ENCODE measurements at places on chromosomes 11 and 22. TPM values are rescaled to one million over a fixed set of nuclear protein-coding genes. Genes with fewer than 3 reads are reported as not detected.

GRCh38 chr22:23553924-23554870 lies 25.9 kb downstream of the IGLL1 start:
- no peak for DNase-seq

DNA sequence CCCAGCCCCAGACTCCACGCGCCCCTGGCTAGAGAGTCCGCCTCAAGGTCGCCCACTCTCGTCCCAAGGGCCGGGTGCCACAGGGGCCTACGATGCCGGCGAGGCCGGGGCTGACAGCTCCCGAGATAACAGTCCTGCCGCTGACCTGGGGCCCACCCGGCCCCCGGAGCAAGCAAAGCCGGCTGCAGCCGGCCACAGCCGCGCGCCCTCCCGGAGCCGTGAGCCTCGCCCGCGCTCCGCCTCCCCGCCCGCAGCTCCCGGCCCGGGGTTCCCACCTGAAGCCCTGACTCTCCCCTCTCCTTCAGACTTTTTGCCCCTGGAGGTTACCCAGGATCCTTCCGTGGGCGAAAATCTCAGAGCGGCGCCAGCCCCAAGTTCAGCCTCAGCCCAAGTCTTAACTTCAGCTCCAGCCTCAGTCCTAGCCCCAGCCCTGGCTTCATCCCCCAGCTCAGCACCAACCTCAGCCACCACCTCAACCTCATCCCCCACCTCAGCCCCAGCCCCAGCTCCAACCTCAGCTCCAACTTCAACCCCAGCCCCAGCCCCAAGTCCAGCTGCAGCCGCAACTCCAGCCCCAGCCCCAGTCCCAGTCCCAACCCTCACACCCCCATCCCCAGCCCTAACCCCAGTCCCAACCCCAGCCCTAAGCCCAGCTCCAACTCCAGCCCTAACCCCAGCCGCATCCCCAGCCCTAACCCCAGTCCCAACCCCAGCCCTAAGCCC lies 1.7 kb downstream of the KLHDC7B start:
- no peak for DNase-seq

DNA sequence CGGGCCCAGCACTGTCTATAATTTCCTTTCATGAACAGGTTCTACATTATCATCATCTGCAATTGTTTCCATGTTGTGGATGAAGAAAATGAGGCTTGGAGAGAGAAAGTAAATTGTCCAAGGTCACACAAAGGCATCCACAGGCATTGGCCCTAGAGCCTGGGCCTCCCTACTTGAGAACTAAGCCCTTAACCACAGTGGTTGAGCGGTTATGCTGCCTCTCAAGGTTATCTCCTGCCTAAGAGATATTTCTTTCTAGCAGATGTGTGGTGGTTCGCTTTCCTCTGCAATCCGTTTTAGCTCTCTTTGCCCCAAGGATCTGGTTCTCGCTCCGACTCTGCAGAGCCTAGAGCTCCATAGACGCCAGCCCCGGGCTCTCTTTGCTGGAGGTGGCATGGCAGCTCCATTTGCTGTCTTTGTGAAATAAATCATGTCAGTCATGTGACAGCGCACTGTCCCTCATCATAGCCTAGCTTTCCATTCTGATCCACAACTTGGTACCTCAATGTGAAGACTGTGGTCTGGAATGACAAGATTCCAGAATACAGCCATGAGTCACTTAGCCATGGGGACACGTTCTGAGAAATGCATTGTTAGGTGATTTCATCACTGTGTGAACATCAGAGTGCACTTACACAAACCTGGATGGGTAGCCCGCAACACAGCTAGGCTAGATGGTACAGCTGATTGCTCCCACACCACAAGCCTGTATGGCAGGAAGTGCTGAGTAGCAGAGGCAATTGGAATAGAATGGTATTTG lies 27.2 kb downstream of the RPS6KA4 start:
- no peak for DNase-seq

Gene TECTA
- 1.7 TPM for total RNA-seq

Gene MOV10L1
- total RNA-seq, result 0.78 TPM

DNA sequence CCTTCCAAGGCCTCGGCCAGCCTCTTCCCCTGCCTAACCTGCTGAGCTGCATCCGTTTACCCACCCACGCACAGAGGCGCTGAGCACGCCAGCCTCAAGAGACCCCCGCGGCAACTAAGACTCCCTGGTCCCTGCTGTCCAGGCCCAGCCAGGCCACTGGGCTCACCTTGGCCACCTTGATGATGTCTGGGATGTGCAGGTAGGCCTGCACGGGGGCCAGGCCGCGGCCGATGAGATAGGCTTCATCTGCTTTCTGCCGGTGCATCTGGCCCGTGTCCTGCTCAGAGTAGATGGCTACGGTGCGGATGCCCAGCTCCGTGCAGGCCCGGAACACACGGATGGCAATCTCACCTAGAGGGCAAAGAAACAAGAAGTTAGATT lies 14.6 kb downstream of the LRFN4 start:
- DNase-seq, result no peak

Gene MUC2
- total RNA-seq, result not detected

- DNase-seq, result no peak
Observed at GRCh38 chr11:2739531-2740274, 39.9 kb upstream of the KCNQ1OT1 start.

- DNase-seq, result peak; percentile 74
Observed at GRCh38 chr11:112797648-112798293, 163.4 kb upstream of the NCAM1 start.

Gene ARHGEF12
- total RNA-seq, result 235 TPM

GRCh38 chr11:44943696-44944095 lies 7.0 kb downstream of the TP53I11 start:
- no peak for DNase-seq

- no peak for DNase-seq
Observed at GRCh38 chr11:64720167-64720566, 2.8 kb downstream of the NRXN2 start.

GRCh38 chr11:48063424-48063978 lies 83.1 kb downstream of the PTPRJ start:
- DNase-seq, result no peak

Gene SLCO2B1
- 9.2 TPM for total RNA-seq

- no peak for DNase-seq
Observed at GRCh38 chr11:44575288-44575672, 9.8 kb downstream of the CD82 start.

DNA sequence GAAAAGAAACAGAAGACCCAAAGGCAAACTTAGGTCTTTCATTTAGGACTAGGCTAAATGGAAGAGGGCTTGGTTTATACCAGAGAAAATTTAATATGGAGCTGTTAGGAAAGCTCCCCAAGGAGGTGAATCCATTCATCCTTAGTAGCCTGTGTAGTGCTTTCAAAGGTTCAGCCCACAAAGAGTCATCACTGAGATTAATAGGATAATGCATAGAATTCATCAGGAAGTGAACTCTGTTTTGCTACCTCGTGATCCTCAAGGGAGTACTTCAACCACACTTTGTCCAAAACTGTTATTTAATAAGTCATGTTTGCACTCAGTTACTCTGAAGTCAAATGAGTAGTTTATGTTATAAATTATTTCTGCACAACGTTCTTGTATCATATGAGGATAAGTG lies 43.3 kb upstream of the MMP7 start:
- DNase-seq, result no peak

Gene ZNF280B
- total RNA-seq, result 3.7 TPM

- DNase-seq, result no peak
Observed at GRCh38 chr11:73981051-73981805, 1.4 kb downstream of the UCP2 start.

Gene GPHA2
- not detected for total RNA-seq

DNA sequence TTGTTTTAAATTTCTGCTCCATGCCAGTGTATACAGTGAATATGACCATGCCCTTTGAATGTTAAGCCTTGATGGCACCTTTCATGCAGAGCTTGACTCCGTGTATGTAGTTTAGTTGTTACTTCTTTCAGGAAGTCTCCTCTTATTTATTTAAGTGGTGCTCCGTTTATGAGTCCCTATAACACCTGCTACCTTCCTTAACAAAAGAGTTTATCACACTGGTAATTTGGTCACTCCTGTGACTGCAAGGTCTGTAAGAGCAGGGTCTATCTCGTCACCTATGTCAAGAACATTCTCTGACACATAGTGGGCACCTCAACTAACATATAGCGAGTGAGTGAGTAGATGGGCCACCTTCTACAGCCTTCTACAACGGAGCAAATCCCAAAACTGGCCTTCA lies 152.5 kb downstream of the CCDC34 start:
- DNase-seq, result no peak

DNA sequence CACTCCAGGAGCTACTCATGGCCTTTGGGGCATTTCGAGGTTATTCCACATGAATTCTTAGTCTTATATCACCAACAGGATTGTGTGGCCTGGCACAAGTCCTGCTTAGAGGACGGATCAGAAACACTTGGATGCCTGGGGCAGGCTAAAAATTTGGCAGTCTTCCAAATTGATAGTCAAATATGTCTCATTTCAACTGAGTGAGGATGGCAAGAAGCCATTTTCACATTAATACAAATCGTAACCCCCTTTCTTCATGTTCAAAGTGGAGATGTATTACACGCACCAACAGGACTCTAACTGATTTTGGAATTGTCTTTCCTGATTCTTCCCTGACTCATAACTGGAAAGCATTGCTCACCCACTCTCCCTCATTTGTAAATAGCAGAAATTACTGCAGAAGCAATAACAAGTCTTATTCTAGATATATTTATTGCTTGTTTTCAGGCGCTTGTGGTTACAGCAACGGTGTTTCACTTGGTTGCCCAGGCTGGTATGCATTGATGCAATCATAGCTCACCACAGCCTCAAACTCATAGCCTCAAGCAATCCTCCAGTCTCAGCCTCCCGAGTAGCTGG lies 10.3 kb upstream of the CCDC86 start:
- no peak for DNase-seq

Gene PGA3
- 0.31 TPM for total RNA-seq

GRCh38 chr11:111554532-111554931 lies 14.0 kb downstream of the LAYN start:
- no peak for DNase-seq

DNA sequence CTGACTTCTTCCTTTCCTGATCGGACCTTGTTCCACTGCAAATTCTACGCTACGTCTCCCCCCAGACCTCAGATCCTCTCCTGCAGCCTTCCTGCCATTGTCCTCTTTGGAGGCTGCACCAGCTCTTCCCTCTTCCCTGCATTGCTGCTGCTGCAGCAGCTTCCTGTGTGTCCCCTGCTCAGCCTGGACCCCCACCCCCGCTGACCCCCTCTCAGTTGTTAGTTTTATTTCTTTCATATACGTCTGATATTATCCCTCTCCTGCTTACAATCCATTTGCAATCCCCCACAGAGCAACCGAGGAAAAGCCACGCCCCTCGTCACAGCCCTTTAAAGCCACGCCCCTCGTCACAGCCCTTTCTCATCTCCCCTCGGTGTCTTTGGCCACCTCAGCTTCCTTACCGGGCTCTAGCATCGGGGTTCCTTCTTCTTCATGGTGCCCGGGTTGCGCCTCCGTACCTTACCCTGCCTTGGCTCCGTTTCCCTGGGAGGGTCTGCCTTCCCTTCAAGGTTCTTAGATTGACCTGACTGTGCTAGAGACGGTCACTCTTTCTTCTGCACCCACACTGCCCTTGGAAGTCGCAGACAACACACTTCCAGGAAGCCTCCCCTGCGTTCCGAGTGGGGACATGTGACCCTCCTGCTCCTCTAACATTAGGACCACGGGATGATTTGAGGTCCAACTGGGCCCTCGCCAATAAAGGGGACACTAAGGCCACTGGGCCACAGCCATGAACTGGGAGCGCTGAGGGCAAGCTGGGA lies 4.8 kb downstream of the MRGPRG start:
- DNase-seq, result no peak

Gene CABP7
- 1.1 TPM for total RNA-seq
